ENCODE measurements at places on chromosomes 2 and 18.

DNA sequence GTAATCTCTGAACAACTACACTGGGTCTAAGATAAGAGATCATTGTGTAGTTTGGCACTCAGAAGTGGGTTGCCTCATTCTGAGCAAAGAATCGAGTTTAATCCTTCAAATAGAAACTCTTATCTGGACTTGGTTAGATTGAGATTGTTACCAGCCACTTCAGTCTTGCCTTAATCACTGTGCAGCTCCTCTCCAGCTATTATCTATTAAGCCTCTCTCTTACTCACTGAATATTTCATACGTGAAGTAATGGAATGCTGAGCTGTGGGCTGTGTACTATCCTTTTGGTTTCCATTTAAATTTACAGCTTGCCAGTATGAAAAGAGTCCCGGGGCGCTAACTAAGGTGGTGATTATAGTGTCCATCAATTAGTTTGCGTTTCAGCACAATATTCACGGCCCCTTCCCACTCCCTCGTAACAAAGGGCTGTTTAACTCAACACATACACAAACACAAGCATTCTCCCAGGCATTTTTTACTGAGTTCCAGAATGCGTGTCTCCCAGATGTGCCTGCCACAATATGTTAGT, 65.7 kb upstream of the NCKAP5 start:
- DNase-seq: no peak

DNA sequence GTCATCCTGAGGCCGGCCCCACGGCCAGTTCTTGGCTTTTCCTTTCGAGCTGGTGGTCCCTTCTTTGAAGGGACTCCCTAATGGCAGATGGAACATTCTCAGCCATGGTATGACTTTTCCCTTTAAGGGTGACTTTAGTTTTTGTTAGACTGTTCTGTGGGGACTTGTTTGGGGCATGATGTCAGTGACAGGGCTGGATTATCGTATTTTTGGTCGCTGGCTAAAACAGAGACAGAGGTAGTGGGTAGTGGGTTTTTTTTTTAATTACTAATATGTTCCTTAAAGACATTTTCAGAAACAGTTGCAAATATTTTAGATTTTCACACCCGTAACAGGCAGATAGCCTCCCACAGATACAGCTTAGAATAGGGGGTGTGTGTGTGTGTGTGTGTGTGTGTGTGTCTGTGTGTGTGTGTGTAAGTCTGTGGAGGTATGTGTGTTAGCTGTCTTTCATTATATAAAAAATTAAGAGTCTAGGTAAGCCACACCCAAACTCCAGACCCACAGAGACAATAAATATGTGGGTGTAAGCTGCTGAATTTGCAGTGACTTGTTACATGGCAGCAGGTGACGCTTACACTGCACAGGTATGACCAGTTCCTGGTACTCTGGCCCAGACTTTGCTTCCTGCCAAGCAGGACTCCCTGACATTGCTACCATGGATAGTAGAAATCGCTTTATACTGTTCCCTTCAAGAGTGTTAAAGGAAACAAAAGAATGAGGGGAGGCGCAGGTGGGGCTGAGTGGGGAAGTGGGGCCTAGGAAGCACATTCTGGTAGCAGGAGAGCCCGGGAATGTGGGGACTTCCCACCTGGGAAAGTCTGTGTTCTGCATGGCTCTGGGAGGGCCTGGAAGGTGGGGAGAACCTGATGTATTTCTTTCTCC, 20.9 kb downstream of the NCK2 start:
- no peak for DNase-seq

DNA sequence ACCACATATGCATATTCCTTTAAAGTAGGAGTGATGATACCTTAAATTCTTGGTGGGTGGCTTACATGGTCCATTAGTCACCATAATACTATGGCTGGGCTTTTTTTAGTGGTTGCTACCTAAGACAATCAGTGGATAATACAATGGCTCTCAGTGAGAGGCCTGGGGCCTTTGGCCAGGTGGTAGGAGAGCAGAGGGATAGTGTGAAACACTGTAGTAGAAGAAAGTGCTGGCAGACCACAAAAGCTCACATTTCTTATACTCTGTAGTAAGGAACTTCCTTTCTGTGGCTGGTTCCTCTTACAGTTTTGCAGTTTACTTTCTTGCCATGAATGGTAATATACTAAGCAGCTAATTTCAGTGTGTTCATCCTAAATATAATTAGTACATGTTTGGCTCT, 583.5 kb downstream of the XIRP2 start:
- no peak for DNase-seq

GRCh38 chr18:34816183-34816582, 106.1 kb downstream of the DTNA start:
- no peak for DNase-seq

DNA sequence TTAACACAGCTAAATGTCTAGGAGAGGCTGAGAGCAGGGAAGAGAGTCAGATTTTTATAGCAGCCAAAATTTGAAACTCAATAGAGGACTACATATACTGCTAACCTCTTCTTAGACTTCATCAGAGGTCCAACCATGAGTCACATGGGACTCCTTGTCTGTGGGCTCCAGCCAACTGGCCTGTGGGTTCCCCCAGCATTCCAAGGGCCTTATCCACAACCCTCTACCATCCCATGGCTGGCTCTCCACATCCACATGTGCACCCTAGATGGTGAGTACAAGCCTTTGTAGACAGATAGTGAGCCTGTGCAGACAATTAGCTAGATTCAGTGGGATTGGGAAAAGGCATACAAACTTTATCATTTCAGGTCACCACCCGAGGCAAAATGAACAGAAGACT, 901.9 kb upstream of the ZEB2 start:
- DNase-seq: no peak

DNA sequence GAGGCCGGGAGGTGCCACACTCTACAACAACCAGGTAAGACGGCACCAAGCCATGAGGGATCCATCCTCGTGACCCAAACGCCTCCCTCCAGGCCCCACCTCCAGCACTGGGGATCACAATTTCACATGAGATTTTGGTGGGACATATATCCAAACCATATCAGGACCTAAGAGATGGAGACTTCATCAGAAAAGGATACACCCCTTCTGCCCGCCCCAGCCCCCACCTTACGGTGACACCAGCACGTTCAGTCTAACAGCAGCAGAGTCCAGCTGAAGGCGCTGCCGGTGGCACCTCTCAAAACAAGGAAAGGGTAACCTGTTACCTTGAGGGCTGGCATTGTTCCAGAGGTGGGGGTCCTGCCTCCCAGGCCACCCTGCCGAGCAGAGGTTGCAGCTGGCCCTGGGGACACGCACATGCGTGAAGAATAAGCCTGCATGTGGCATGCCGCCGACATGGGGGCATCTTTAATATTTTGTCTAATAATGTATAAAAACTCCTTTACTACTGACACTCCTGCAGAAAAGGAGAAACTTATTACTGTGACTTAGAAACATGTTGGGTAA, 154.4 kb downstream of the GALR1 start:
- no peak for DNase-seq

DNA sequence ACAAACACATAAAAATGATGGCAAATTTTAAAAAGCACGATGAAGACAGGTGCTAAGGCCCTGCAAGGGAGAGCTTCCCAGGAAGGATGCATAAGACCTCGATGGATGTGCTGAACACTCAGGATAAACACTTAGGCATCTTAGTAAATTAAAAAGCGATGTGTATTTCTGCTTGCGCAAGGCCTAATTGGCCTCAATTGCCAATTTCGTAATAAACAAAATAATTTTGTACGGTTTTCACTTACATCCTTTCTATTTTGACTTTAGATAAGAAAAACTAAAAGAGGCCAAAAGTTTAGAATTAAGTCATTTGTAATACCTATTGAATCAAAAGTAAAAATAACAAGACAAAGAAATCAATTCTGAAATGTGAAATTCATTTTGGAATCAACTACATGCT, 189.1 kb downstream of the TCF4 start:
- no peak for DNase-seq

DNA sequence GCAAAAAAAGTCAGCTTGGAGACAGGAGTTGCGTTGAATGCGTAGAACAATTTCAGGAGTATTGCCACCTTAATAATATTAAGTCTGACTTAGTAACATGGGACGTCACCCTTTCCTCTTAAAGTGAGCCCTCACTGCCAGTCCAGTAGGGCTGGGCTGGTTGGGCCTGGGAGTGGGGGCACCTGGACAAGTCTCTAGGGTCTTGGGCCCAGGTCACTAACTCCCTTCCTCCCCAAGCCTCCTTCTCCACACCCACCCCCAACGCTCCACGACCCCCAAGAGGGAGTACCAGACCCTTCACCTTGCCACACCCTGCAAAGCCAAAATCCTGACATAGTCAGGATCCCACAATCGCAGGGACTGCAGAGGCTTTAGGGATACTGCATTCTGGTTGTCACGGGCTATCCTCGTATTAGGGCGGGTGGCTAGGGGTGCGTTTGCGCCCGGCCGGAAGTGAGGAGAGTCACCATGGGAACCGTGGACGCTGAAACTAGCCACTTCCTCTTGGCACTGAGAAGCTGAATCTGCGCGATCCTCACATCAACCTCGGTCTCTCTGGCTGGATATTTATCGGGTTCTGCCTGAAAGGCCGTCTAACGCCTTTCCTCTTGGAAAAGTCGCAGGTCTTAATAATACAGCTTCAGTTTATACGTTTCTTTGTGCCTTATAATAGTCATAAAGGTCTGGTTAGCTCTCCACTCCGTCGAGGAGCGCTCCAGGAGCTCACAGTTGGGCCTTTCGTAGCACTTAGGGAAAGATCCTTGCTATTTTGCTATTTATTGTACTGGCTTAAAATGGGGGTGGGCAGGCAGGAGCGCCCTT, 10.3 kb upstream of the CXXC1 start:
- DNase-seq: peak; percentile 72

DNA sequence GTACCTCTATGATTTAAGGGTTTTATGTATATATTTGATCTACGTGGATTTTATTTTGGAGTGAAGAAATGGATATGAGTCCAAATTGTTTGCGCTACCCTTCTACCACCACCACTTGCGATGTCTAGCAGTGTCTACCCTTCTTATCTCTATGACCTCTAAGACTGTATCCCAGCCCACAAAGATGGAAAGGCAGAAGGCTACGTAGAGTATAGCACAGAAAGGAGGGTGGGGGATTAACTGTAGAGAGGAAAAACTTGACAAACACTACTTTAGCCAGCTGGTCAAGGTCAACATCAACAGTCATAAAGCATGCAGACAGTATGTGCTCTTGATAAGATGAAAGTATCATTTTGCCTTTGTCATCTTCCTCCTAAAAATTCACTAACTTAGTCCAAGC, 14.4 kb downstream of the ITSN2 start:
- DNase-seq: no peak

Data from NCI-H1105 treated with DMSO at 0.1 percent for 48 hours (cell line).